A549 treated with AZD2906 at 1 μM for 4 hours (cell line): ENCODE measurements at places on chromosomes 5 and 9. TPM values are rescaled to one million over a fixed set of nuclear protein-coding genes. Genes with fewer than 3 reads are reported as not detected.

The PCDHGA1 gene
- 0.23 to 0.32 TPM (median 0.27 TPM) in 5 replicates for total RNA-seq

The ECSCR gene
- not detected in 5 replicates for total RNA-seq

The SPINK6 gene
- total RNA-seq: 0.28 to 0.75 TPM (median 0.36 TPM) in 5 replicates

The LCP2 gene
- total RNA-seq: not detected in 5 replicates

The NUTM2F gene
- total RNA-seq: 0.02 TPM in 1 of 5 replicates, not detected in the others

The UBAP1 gene
- total RNA-seq: 45.9 to 53.5 TPM (median 49.4 TPM) in 5 replicates

The SCGB3A2 gene
- total RNA-seq: not detected in 5 replicates
